ENCODE measurements at places on chromosomes 3 and 15. TPM values are rescaled to one million over a fixed set of nuclear protein-coding genes. Genes with fewer than 3 reads are reported as not detected.

- no peaks in the 10 kb centered on the region for H3K4me1 ChIP-seq
- no peak overlapping the region for H3K4me3 ChIP-seq
- no peak for DNase-seq
- no peaks in the 10 kb centered on the region for H3K36me3 ChIP-seq
Measured at GRCh38 chr15:49678655-49679054, 57.8 kb downstream of the DTWD1 start.

DNA sequence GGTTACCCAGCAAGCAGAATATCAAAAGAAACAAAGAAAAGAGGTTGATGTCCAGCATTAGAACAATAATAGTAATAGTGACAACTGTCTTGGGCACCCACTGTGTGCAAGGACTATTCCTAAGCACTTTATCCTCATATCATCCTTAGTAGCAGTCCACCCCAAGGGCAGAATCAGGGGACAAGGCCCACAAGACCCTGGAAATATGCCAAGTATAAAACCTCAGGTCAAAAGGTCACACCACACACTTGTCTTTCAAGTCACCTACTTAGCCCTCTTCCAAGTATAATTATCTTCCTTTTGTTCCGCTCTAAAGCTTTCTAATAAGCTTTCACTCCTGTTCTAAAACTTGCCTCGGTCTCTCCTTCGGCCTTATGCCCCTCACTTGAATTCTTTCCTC lies 124.0 kb upstream of the STT3B start:
- H3K27ac ChIP-seq: no peak overlapping the region
- H3K4me3 ChIP-seq: no peak overlapping the region
- no peaks in the 10 kb centered on the region for H3K27me3 ChIP-seq
- no peak for DNase-seq
- no peaks in the 10 kb centered on the region for H3K4me1 ChIP-seq

DNA sequence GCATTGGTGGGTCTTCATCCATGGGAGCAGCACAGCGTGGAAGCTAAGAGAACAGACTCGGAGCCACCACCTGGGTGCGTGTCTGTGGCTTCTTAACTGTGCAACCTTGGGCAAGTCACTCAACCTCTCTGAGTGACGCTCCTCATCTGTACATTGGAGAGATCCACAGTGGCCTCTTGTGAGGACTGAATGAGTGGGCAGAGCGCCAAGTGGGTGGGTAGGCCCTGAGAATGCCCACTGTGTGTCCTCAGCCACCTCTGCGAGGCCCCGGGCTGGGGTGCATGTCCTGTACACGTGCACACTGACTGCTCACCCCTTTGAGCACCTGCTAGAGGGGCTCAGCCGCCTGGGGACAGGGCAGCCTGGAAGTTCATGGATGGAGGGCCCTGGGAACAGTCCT lies 99.6 kb upstream of the PRR23E start:
- H3K36me3 ChIP-seq: no peaks in the 10 kb centered on the region
- no peak overlapping the region for H3K27ac ChIP-seq
- no peaks in the 10 kb centered on the region for H3K4me1 ChIP-seq
- H3K27me3 ChIP-seq: no peaks in the 10 kb centered on the region

GRCh38 chr3:47614788-47615187 lies 36.1 kb upstream of the CSPG5 start:
- no peak for DNase-seq
- peak overlapping the region; percentile 63 for H3K27ac ChIP-seq
- no peaks in the 10 kb centered on the region for H3K27me3 ChIP-seq
- H3K4me1 ChIP-seq: peaks cover 23% of the 10 kb centered on the region
- no peak overlapping the region for H3K4me3 ChIP-seq
- peaks cover 8% of the 10 kb centered on the region for H3K36me3 ChIP-seq

DNA sequence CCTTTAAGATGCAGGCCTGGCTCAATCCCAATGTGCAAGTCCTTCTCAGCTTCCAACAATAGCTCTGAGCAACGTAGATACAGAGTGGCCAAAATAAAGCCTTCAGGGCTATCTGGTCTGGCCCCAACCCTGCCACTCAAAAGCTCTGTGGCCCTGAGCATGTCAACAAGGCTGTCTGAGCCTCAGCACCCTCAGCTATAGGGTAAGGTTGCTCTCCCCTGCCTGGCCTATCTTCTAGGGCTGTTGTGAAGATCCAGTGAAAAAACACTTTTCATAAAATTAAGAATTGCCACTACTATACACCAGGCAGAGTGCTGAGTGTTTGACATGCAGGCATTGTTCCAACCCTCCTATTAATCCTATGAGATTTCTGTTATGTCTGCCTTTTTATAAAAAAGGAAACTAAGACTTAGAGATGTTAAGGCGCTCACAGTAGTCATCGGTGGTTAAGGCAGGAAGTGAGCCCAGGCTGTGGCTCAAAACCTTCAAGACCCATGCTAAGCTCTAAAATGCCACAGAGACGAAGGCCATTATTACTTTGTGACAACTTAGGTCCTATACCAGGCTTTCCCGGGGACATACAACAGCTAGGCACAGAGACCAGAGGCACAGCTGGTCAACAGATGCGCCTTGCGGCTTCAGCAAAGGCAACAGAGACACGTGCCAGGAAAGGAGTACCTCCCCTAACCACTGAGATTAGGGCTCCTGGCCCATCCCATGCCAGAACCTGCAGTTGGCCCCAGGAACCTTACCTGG lies 5.1 kb downstream of the POLG start:
- H3K4me1 ChIP-seq: peaks cover 43% of the 10 kb centered on the region
- no peak for DNase-seq
- H3K27ac ChIP-seq: no peak overlapping the region
- peaks cover 74% of the 10 kb centered on the region for H3K36me3 ChIP-seq
- H3K27me3 ChIP-seq: no peaks in the 10 kb centered on the region

GRCh38 chr3:94063496-94064119 lies 747 bp downstream of the NSUN3 start:
- H3K27me3 ChIP-seq: no peaks in the 10 kb centered on the region
- peak overlapping the region; percentile 62 for H3K4me3 ChIP-seq
- H3K4me1 ChIP-seq: peaks cover 17% of the 10 kb centered on the region

DNA sequence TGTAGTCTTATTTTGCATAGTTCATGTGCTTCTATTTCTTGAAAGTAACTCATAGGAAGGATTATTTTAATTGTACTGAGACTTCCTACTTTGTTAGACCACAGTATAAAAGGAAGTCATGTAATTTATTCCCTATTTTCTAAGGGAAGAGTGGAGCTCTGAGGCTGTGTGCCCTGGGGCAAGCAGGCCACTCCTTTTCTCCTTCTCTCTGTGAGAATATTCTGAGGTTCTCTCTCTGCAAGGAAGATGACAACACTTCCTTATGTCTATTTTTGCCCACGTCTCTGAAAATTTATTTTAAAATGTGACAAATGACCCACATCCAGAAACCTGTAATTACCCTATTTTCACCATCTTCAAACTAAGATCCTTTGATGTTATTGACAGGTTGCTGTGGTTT lies 11.0 kb downstream of the KCTD6 start:
- H3K4me1 ChIP-seq: peaks cover 10% of the 10 kb centered on the region
- H3K4me3 ChIP-seq: no peak overlapping the region
- no peaks in the 10 kb centered on the region for H3K27me3 ChIP-seq
- no peak overlapping the region for H3K27ac ChIP-seq

- DNase-seq: no peak
- H3K27me3 ChIP-seq: no peaks in the 10 kb centered on the region
- H3K36me3 ChIP-seq: no peaks in the 10 kb centered on the region
- no peaks in the 10 kb centered on the region for H3K4me1 ChIP-seq
- no peak overlapping the region for H3K4me3 ChIP-seq
Measured at GRCh38 chr3:168285506-168285905, 189.8 kb upstream of the GOLIM4 start.

DNA sequence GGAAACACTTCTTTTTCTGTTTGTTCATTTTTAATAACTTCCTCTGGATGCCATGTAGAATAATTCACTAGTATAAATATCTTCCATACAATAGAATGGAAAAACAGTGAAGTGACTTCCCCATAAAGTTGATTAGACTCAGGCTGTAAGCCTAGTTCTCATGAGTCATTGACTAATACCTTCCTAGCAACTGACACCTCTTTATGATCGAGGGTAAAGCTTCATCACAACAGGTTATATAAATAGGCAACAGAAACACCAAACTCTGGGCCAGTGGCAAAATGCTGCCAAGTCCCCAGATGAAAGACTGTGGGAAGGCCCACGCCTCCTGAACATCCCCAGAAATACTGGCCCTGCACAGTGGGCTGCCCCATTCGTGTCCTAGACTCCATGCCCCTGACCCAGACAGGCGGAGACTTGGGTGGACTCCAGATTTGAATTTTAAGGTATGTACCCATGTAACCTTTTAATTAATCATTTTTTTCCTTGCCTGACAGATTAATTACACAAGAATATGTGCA lies 71.3 kb upstream of the TBC1D23 start:
- H3K27ac ChIP-seq: no peak overlapping the region
- no peak for DNase-seq
- H3K36me3 ChIP-seq: no peaks in the 10 kb centered on the region
- H3K27me3 ChIP-seq: no peaks in the 10 kb centered on the region
- H3K4me3 ChIP-seq: no peak overlapping the region

DNA sequence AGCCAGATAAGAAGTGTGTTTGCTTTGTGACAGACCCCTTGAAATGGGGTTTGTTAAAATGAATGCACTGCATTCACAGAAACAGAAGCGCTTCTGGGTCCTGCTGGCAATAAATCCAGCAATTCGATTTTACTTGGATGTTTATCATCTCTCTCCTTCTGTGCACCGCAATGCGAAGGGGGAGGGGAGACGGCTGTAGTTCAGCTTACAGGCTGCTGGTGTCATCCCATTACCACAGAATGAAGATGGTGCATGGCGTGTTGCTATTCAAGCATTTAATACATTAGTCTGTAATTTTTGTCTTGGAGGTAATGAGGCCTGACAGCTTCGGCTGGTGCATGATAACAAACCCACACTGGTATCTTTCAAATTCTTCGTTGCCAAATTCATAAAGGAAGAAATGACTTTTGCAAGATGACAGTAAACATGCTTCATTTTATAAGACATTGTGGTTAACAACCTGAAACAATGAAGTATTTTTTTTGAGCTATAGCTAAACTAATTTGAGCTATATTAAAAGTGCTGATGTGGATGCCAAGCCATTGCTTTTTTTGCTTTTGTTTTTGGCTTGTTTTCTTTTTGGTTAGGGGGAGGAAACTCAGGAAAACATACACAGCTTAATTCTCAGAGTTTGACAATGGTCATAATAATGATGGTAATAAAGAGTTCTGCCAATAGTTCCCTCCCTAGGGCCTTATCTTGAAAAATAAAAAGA lies 418.3 kb downstream of the OTOL1 start:
- no peak overlapping the region for H3K4me3 ChIP-seq
- H3K27me3 ChIP-seq: no peaks in the 10 kb centered on the region
- H3K4me1 ChIP-seq: no peaks in the 10 kb centered on the region

DNA sequence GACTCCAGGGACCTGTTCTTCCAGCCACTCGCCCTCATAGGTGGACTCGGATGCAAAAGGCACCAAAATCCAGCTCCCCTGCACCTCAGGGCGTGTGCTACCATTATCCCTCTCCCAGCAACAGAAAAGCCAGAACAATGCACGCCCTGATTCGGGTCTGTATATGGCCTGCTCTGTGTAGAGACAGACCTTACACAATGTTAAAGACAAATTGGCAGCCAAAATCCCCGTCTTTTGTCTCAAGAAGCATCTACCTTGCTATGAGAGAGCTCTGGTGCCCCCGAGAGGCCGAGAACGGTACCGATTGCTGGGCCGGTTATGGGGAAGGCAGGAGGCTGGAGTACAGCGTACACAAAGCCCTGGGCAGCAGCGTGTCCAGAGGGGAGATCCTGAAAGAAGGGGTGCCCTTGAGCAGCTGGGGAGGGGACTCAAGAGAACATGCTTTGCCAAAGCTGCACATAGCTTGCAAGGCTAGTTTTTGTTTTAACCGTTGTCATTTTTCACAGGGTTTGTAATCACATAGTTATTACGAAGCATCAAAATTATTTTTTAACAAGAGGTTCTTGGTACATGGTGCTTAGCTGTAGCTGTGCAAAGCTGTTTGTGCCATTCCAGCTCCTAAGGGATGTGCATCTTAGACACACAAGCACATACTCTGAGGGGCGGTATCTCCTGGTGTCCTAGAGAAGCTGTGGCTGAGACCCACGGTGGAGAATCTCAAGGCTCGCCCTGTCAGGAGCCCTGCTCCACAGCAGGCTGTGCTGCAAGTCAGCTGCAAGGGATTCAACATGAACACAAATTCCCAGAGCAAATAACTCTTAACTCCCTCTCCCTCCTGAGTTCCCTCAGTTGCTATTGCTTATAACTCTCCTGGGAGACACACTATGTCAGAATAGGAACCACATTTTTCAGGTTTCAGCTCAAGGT lies 461.5 kb upstream of the PPP2R3A start:
- H3K36me3 ChIP-seq: no peaks in the 10 kb centered on the region
- H3K4me1 ChIP-seq: no peaks in the 10 kb centered on the region
- no peaks in the 10 kb centered on the region for H3K27me3 ChIP-seq

The CNTN4 gene
- polyA plus RNA-seq: 1.4 TPM

The GOLGA8O gene
- not detected for polyA plus RNA-seq

The TF gene
- 14.8 TPM for polyA plus RNA-seq

All from sigmoid colon (tissue), 7 donors.